ENCODE measurements at places on chromosomes 6 and 20.

DNA sequence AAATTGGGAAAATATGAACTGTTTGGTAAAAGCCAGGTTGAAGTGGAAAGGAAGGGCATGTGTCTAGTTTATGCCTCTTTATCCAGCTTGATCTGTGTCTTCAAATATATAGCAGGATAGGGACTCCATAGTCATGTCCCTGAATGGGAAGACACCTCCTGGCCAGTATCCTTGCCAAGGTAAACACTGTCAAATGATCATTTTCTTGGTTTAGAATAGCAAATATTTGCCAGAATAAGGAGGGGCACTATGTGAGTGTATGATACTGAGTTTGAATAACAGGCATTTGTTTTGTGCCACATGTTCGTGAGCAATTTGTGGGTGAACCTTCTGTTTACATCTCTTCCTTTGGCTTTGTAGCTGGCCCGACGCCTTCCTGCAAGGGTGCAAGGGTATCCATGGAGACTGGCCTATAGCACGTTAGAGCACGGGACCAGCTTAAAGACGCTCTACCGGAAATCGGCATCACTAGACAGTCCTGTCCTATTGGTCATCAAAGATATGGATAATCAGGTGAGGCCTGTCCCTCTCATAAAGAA is 34.2 kb upstream of the HINT3 start:
- DNase-seq = peak; percentile 96

DNA sequence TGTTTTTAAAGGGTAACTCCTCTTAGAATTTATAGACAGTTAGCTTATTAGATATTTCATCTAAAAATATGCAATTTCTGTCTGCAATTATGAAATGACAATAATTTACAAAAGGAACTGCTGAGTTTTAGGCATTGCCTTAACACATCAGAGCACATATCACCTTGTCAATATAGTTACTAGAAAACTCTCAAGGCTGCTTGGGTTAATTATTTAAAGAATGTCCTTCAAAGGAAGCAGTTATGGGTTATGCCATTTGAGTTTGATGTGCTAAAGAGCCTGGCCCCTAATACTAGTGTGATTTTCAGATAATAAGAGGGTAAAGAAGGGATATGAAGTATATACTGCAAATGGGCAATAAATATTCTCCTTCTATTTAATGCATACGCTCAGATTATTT is 192.5 kb downstream of the EPHA7 start:
- no peak for DNase-seq

GRCh38 chr6:15143540-15143939 is 102.3 kb upstream of the JARID2 start:
- no peak for DNase-seq

DNA sequence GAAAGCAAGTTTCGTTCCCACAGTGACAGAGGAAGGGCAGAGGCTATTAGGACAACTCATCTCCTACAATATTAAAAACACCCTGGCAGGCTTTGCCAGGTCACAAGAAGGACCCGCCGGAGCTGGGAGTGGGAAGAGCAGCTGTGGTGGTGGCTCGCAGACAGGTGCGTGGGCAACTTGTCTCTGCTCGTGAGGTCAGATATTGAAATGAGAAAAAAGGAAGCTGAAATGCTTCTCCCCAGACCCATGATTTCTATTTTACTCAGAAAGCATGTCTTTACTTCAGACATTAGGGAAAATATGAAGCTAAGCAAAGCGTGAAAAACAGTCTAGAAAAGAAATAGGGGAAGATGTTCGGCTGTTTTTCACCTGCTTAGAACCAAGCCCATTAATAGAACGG is 166.3 kb upstream of the EEF1E1 start:
- no peak for DNase-seq

GRCh38 chr6:37820718-37821079 is 1.2 kb downstream of the ZFAND3 start:
- DNase-seq = no peak

DNA sequence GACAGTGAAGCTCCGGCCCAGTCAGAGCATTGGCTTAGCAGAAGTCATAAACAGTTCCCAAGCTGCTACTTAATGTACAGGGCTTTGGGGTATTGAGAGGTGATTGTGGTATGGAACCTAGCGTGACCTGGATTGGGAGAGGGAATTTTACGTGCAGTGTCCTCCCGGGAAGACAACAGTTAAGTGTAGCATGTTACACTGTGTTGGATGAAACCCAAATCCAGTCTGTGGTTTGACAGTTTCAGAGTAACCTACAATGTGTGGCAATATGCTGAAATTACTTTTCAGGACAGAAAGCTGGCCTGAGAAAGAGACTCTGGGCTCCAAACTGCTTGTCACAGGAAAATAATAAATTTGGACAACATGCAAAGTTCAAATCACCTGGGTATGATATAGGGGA is 28.1 kb upstream of the RALGAPA2 start:
- DNase-seq = no peak

DNA sequence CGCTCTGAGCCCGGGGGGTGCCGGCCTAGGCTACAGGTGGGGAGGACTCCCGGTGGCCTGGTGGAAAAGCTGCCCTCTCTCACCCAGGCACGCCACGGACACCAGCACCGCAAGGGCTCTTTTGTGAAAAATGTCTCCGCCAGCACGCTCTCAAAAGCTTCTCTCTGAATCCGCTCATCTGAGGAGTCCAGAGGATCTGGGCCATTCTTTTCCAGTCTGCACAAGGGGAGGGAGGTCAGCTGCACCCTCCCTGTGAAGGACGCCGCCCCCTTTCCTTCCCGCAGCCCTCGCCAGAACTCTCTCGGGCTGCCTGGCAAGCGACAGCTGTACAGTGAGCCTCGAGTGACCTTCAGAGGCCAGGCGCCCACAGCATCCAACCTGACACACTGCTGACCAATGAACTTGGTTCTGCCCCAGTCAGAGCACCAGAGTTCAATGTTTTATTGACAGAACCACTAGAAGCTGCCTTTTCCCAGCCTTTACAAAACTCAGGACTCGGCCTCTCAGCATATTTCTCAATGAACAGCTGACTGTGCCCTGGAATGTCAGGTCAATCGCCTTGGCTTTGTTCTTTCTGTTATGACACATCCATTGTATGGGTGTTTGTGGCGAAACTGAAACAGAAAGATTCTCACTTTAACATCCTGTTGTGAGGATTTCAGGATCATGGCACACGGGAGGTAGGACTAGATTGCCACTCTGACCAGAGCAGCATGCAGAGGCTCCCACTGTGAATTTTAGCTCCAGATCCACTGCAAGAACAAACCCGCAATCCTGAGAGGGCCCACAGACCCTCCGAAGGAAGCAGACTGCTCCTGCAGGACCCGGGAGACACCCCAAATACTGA is 26.7 kb downstream of the SERPINB9 start:
- peak; percentile 12 for DNase-seq

DNA sequence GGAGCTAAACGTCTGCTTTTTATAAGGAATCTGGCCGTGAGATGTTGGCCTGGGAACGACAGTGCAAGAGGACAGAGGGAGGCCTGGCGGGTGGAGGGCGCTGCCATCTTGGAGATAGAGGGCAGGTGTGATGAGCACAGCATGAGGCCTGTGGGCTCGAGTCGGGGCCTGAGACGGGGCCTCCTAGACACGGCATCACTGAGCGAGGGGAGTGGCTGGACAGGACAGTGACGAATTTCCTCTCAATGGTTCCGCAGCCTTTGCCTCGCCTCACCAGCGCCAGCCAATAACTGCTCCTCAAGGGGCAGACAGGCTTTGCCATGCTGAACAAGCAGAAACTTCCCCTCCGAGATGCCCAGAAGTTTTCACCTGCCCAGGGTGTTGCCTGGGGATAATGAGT is 376.7 kb downstream of the THBS2 start:
- no peak for DNase-seq

GRCh38 chr6:71468841-71469700 is 180.5 kb downstream of the OGFRL1 start:
- no peak for DNase-seq

DNA sequence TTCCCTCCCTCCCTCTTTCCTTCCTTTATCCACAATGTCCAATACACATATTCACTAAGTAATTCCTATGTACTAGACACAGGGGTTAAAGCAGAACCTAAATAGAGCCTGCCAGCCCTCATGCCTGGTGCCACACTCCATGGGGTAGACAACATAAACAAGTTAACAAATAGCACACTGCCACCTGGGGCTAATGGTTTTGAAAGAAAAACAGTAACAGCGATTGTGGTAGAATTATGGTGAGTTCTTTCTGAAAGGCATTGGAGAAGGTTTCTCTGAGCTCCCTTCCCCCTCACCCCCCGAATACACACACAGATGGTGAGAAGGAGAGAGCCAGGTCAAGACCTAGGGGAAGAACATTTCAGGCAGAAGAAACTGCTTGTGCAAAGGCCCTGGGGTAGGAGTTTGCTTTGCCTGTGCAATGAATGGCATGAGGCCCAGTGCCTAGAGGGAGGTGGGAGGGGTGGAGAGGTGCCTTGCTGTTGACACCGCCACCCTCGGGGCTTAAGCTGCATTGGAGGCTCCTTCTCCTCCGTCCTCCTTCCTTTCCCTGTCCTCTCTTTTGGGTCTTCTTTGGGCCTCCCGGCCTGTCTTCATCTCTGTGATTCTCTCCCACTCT is 502.4 kb upstream of the SULF2 start:
- DNase-seq = no peak

DNA sequence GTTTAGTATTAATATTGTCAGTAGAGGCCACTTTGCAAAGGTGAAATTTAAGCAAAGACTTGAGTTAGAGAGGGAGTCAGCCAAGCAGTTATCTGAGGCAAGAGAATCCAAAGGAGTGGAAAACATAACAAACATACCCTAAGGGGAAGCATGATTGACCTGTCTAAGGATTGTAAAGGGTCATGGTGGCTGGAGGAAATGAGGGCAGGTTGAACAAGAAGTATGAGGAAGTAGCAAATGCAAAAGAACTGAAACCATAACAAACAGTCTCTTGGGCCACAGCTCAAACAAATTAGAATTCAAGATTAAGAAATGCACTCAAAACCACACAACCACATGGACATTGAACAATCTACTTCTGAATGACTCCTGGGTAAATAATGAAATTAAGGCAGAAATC is 103.2 kb downstream of the FBXO5 start:
- DNase-seq = no peak

DNA sequence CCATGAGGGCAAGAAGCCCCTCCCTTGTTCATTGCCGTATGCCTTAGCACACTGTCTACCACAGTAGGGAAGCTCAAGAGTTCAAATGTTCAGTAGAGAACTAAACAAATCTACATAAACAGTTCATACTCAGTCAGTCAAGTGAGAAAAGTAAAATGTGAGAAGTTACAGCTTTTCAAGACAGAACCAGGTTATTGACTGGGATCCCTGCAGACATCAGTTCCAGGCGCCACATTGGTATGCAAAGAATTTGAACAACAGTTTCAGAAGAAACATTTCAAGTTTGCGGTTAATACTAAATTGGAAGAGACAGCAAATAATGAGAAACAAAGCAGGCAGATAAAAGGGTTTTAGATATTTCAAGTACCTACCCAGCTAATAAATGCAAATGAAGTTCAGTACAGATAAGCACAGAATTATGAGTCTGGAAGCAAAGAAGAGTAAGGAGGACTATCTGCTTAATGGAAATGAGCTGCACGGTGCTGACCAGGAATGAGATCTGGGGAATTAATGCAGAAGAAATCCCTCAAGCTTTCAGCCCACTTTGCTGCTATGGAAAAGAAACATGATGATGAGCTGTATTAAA is 246.2 kb downstream of the HACE1 start:
- no peak for DNase-seq

DNA sequence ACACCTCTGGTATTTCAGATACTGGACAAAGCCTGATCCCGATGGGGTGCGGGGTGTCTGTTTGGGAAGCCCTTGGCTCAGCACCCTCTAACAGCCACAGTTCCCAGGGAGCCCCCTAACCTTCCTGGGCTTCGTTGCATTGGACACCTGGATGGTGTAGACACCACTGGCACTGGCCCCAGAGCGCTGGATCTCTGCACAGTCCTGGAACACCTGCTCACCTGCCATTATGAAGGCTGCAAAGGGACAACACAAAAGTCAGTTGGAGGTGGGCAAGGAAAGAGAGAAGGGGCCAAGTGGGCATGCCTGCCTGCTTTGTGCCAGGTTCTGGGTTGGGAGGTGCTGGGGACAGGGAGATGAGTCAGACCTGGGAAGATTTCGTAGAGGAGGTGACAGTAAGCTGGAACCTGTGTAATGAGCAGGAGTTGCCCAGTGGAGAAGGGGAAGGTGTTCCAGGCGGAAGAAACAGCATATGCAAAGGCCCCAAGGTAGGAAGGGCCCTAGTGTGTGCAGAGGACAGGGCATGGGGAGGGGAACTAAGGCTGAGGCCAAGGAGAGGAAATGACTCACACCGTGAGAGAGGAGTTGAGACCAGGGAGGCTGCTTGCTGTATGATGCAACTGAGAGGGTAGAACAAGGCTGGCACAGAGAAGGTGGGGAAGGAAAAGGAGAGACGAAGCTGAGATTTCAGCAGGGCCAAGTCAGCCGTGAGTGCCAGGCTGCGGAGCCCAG is 34.9 kb downstream of the ANGPT4 start:
- no peak for DNase-seq

DNA sequence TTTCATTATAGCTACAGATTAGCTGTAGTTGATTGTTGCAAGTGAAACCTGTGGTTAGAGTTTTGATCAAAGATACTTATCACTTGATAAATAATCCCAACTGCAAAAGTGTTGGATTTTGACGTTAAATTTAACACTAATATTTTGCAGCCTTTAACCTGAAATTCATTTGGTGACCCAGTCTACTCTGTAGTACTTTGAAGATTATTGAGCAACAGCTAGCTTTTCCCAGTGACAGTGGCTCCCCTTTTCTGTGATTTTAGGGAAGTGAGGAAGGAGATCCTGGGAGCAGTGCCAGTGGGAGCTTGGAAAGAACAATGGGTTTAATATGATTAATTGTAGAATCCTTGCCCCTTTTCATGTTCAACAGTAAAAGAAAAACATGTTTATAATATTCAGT is 76.9 kb downstream of the NCOA3 start:
- no peak for DNase-seq

GRCh38 chr6:134467620-134468019 is 149.7 kb upstream of the SGK1 start:
- no peak for DNase-seq

DNA sequence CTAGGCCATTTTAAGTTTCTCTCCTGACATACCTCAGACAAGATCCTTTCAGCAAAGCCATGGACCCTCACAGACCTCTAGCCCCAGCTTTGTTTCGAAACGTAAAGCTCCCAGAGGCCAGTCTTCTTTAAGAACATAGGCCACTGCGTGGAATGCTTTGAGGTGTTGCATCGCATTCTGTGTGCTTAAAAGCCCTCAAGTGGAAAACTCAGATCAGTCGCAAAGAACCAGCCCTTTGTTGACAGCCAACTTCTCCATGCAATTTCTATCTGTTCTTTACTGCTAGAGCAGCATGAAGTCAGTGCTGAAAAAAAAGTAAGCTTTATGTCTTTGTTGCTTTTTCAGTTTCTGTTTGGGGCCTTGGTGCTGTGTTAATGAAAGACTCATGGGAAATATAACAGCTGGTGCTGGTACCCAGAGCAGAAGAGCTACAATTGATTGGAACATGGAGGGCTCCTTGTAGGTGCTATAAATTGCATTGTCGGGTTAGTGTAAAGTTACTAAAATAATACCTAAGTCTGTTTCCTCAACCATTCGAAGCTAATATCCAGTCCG is 142.6 kb downstream of the MAP3K7 start:
- no peak for DNase-seq

DNA sequence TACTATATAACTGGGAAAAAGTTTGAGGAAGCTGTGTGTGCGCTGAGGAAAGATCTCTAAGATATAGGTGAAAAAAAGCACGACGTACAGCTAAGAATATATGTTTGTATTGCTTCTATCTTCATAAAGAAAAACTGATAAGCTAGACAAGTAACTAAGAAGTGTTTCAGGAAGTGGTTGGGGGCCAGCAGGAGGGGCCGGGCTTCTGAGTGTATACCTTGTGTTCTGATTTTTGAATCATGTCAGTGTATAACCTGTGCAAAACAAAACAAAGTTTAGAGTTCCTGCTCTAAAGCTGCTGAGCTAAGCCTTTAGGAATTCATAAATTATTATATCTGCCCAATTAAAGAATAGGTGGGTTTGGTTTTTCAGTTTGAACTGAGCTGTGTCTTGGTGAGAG is 7.9 kb upstream of the OSER1 start:
- no peak for DNase-seq
